ENCODE measurements at places on chromosomes 7 and 10.

GRCh38 chr7:26858735-26859134 is 5.7 kb downstream of the SKAP2 start:
- no peak for DNase-seq

GRCh38 chr10:22931948-22932347 is 4.1 kb downstream of the ARMC3 start:
- DNase-seq = no peak

DNA sequence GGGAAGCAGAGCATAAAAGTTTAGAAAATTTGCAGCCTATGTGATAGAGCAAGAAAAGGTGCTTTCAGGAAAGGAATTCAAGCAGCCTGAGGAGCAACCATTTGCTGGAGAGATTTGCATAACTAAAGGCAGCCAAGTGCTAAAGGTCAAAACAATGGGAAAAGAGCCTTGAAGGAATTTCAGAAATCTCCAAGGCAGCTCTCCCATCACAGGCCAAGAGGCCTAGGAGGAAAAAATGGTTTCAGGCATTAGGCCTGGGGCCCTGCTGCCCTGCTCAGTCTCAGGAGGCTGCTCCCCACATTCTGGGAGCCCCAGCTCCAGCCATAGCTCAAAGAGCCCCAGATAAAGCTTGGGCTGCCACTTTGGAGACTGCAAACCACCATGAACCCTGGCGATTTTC is 95.9 kb upstream of the UNC5B start:
- DNase-seq = no peak

DNA sequence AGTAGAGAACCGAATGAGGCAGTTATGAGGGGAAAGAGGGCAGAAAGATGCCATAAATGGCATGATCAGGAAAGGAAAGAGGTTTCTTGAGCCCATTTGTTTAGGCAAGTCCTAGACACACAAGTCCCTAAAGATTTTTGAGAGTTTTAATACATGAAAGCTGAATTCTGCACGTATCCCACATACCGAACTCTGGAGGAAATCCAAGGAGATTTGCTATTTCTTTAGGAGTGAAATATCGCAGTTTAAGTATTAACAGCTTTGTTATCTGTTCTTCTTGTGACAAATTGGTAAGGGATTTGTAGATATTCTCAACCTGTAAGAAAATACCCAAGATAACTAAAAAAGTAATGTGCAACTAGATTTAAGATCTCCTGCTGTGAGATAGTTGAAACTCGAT is 23.7 kb upstream of the CUBN start:
- no peak for DNase-seq

- DNase-seq = no peak
Measured at GRCh38 chr7:103387242-103387641, 39.8 kb downstream of the PSMC2 start.

GRCh38 chr7:5278766-5279165 is 4.0 kb upstream of the SLC29A4 start:
- DNase-seq = no peak

DNA sequence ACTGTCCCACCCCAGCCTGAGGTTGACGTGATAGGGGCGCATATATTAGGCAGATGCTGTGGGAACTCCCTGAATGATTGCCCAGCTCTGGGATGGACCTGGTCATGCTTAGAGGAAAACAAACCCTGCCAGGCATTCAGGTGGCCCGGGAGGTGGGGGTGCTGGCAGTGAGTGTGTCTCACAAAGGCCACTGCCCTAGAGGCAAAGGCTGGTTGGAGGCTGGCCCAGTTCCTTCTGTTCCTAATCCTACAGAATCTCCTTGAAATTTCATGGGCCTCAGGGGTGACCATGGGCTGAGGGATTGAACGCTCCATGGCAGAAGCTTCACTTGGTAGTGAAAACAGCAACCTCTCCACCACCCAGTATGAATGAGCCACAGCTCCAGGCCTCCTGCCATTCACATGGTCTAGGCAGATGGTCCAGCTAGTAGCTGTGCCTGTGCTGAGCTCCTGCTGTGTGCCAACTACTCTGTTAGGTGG is 25.6 kb downstream of the ADRA2A start:
- no peak for DNase-seq

- no peak for DNase-seq
Measured at GRCh38 chr10:118488710-118489497, 106.5 kb downstream of the PRLHR start.

DNA sequence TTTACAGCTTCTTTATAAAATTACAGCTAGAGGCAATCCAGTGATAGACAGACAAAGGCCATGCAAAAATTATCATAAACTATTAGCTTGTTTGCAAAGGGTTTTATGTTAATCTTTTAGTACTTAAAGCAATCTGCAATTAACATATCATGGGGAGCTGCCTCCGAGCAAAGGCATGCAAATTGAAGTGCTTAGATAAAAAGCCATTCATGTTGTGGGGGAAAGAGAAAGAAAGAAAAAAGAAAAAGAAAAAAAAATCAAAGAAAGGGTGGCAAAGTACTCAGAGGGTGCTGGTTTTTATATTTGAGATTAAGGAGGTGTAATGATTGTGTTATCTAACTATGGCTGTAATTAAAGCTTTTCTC is 799.5 kb downstream of the LRMDA start:
- no peak for DNase-seq

DNA sequence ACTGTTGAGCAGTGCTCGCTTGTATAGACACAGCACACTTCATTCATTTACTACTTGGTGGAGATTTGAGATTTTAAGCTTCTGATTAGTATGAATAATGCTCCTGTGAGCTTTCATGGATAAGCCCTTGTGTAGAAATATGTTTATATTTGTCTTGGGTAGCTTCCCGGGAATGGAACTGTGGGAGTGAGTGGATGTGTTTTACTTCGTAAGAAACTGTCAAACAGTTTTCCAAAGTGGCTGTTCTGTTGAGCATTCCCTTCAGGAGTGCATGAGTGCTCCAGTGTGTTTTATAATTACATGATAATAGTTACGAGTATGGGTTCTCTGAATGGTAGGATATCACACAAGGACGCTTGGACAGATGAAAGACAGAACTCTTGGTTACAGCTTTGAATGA is 49.4 kb downstream of the VWC2 start:
- no peak for DNase-seq

DNA sequence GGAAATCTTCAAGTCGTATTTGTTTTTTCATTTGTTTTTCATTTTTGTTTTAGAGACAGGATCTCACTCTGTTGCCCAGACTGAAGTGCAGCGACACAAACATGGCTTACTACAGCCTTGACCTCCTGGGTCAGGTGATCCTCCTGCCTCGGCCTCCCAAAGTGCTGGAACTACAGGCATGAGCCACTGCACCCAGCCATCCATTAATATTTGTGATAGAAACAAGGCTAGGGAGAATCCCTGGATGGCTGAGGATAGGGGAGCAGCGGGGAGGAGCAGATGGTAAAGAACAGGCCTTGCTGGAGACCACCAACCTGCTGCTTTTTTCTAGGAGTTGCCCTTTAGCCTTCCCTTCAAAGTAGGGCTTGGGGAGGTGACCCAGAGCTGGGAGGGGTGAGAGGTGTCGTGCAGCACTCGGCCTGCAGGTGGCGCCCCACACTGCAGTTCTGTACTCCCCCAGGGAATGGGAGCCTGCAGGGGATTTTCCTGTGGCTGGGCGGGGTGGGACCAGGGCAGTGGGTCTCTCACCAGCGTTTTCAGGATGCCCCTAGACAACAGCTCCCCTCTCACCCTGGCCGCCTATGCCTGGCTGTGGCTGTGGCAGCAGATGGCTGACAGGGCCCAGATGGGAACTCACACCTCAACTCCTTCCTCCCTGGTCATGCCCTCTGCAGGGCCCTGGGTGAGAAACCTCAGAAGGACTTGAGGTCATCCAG is 12.6 kb upstream of the CDH23 start:
- peak; percentile 32 for DNase-seq

- DNase-seq = no peak
Measured at GRCh38 chr7:86747698-86748097, 104.0 kb downstream of the GRM3 start.

GRCh38 chr7:19939746-19940145 is 166.3 kb upstream of the TMEM196 start:
- no peak for DNase-seq

GRCh38 chr7:29196191-29196590 is 1.6 kb downstream of the CHN2 start:
- DNase-seq = no peak

GRCh38 chr7:70372768-70373515 is 759.0 kb upstream of the GALNT17 start:
- no peak for DNase-seq

- no peak for DNase-seq
Measured at GRCh38 chr10:2979306-2979705, 88.0 kb upstream of the PFKP start.

- DNase-seq = no peak
Measured at GRCh38 chr7:27605689-27606269, 56.9 kb downstream of the HIBADH start.

GRCh38 chr7:108384716-108385483 is 71.3 kb downstream of the NRCAM start:
- no peak for DNase-seq

DNA sequence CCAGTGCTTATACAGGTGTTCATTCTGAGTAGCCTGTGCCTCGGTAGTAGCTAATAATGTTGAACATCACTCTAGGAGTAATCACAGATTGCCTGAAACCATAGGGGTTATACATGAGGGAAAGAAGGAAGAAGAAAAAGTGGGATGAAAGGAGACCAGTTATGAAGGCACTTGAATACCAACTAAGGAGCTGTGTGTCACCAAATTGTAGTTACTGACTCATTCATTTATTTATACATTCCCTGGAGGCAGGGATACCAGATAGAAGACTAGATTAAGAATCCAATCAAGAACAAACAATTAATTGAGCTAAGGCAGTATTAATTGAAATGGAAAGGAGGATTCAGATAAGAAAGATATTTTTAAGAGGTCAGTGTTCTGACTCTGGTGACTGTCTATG is 129.6 kb upstream of the PRPS1L1 start:
- no peak for DNase-seq

- no peak for DNase-seq
Measured at GRCh38 chr10:32454148-32454547, 8.2 kb downstream of the CCDC7 start.

DNA sequence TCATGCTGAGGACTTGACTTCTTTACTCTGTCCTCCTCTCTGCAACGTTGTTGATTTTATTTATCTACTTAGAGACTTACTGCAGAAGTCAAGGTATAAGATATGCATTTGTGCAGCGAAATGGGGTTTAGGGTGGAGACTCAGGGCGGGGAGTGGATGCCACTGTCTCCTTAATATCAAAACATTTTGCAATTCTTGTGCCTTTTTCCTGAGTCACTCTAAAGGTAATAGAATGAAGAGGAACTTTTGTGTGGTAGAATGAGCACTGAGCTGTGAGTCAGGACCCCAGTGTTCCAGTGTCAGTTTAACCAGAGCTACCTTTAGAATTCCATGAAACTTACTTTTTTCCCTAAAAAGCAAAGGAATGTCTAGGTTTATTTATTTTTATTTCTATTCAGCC is 78.2 kb downstream of the VTI1A start:
- DNase-seq = no peak

- no peak for DNase-seq
Measured at GRCh38 chr10:114364726-114365125, 39.6 kb downstream of the AFAP1L2 start.

- DNase-seq = no peak
Measured at GRCh38 chr7:47574482-47575329, 7.2 kb downstream of the TNS3 start.

DNA sequence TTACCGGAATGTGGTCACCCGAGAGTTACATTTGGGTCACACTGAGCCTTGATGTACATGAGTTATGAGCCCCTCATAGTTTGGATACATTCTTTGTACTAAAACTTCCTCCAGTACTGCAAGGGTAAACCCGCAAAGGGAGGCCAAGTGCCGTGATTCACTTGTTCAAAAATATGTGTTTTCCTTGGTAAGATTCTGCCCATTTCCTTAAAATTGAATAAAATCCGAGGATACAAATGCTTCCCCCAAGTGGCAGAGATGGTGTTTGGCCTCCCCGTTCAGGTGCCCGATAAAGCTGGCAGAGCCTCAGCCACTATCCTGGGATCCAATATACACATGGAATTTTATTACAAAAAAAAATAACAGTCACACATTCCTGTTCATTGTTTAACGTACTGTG is 268.3 kb downstream of the DIP2C start:
- DNase-seq = no peak

GRCh38 chr10:72954596-72955554 is at the start of gene PLA2G12B:
TSS of gene PLA2G12B (minus strand) at chr10:72954806. CDS start at chr10:72954685, 121 bp downstream.
- DNase-seq = peak; percentile 92

GRCh38 chr7:24716480-24717246 is 40.6 kb downstream of the GSDME start:
- no peak for DNase-seq

GRCh38 chr10:99914236-99914635 is 95.5 kb downstream of the DNMBP start:
- no peak for DNase-seq

DNA sequence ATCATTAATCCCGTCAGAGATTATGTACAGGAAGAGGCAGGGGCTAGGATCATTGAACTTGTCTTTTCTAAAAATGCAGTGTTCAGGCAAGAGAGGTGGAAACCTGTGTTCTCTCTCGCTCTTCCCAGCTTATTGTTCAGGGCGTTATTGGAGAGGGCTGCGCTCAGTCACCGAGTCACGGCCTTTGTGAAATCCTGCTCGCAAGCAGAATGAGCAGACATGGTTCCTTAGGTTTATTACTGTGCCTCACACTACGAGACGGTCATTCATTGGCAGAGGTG is 631 bp upstream of the PRKRIP1 start:
- DNase-seq = no peak

GRCh38 chr7:44743750-44744149 is 4.9 kb upstream of the ZMIZ2 start:
- no peak for DNase-seq

- no peak for DNase-seq
Measured at GRCh38 chr7:43522406-43523156, 60.3 kb upstream of the STK17A start.

- no peak for DNase-seq
Measured at GRCh38 chr10:73974309-73974946, 23.5 kb upstream of the VCL start.

GRCh38 chr7:121985476-121986030 is 112.6 kb downstream of the PTPRZ1 start:
- DNase-seq = no peak

GRCh38 chr7:147980826-147981813 is 609.4 kb upstream of the C7orf33 start:
- DNase-seq = no peak

DNA sequence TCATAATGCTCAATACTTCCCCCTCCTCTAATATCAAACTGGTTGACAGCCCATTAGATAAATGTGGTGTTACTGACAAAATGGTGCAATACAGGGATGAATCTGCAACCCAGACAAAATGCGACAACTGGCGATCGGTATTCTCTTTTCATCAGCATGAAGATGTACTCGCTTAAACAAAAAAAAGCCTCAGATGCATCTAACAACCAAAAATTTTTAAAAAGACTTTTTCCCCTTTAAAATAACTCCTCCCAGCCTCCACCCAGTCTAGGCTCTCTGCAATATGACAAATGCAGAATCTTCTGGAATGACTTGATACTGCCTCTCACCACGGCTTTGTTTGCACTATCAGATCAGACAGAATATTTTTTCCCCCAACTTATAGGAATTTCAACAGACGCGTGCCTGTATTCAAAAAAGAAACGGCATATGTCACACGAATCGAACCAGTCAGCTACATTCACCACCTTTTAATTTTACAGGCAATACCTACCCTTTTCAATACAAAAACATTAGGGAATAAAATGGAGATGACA is 1.2 kb downstream of the YWHAG start:
- peak; percentile 9 for DNase-seq

- no peak for DNase-seq
Measured at GRCh38 chr10:7797582-7797981, 9.6 kb downstream of the ATP5F1C start.

- DNase-seq = no peak
Measured at GRCh38 chr10:96858706-96859050, 26.6 kb downstream of the LCOR start.

Measured in NCI-H524 (cell line).